ENCODE measurements at places on chromosomes 3 and 15. TPM values are rescaled to one million over a fixed set of nuclear protein-coding genes. Genes with fewer than 3 reads are reported as not detected.

DNA sequence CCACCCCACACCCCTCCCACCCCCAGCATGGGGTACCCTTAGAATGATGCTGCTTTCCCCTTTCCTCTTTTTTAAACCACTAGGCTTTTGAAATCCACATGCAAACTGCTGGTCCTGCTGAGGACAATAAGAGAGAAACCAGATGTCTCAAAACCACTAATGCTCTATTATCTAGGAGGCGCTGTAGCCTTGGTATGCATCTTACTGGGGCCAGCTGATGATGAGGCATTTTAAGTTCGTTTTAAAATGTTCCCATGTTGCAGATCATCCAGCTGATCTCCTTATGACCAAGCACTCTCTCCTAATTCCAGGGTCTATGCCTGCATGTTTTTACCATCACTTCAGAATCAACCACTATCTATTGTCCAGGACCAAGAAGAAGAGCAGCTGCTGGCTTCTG lies 1.3 kb downstream of the NME9 start:
- DNase-seq, result peak; percentile 27

DNA sequence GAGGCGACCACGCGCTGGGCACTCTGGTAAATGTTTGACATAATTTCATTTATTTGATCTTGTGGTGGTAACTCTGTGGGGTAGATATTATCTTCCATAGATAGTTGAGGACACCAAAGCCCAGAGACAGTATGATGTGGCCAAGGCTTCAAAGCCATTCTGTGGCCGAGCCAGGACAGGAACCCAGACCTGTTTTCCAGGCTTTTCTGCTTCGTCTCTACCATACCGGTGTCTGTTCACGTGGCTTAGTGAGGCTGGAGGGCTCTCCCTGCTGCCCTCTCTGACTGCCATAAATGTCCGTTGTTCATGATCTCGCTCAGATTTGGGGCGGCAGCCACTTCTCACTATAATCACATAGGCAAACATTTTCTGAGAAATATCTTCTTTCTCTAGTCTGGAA lies 134.7 kb downstream of the PEX5L start:
- no peak for DNase-seq

HRH1 gene
- polyA plus RNA-seq, result 11.2 TPM

DNA sequence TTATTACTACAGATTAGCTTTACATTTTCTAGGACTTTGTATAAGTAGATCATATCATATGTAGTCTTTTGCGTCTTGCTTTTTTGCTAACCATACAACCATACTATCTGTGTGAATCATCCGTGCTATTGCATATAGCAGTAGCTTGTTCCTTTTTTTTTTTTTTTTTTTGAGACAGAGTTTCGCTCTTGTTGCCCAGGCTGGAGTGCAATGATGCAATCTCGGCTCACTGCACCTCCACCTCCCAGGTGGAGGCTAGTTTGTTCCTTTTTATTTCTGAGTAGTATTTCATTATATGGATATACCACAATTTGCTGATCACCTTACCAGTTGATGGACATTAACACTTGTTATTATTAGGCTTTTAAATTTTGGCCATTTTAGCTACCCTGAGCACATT lies 54.5 kb upstream of the TBL1XR1 start:
- DNase-seq, result no peak

GRCh38 chr3:194095464-194095863 lies 40.5 kb upstream of the HES1 start:
- no peak for DNase-seq

DNA sequence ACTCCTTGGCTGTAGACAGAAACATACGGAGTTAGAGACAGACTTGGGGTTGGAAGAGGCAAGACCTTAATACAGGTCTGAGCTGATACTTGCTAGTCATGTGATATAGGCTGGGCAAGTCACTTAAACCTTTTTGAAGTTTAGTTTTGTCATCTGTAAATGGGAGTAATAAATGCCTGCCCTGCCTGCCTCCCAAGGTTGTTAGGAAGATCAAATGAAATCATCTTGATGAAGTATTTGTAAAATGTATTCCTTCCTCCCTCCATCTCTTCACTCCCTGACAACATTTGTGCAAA lies 2.9 kb downstream of the PXK start:
- no peak for DNase-seq

DNA sequence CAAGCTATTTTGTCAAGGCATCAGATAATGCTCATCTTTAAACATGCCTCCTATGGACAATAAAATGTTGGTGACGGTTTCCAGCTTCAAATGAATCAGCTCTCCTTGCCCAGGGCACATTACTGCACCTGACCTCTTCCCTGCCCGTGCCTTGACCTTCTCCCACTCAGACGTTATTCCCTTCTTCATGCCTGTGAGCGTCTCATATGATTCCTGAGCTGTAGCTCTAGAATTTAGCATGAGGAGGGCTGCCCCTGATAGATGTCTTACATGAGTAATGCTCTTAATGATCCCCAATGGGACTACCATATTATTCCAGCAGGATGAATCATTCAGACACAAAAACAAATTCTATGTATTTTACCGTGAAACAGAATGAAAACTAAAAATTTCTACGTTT lies 762.7 kb downstream of the ROBO1 start:
- no peak for DNase-seq

CAMP gene
- not detected for polyA plus RNA-seq

GRCh38 chr3:17044855-17045254 lies 160.1 kb downstream of the PLCL2 start:
- DNase-seq, result no peak
